GM12892 (cell line): ENCODE measurements at places on chromosomes 2 and 18.

DNA sequence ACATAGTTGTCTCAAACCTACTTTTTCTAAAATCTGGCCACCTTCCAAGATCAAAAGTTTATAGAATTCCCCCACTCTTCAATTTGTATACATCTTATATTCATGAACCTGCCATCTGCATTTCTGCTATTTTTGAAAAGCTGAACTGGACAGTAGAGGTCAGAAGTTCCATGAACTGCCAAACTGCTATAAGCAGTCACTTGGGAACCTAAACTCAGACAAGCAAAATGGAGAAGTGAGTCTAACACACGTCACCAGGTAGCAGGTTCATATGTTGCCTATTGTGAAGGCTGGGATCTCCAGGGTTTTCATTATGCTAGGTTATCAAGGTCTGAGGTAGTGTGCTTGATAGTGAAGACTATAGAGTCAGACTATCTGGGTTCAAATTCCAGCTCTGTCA, 2.0 kb upstream of the MYO1B start:
- DNase-seq, result no peak

DNA sequence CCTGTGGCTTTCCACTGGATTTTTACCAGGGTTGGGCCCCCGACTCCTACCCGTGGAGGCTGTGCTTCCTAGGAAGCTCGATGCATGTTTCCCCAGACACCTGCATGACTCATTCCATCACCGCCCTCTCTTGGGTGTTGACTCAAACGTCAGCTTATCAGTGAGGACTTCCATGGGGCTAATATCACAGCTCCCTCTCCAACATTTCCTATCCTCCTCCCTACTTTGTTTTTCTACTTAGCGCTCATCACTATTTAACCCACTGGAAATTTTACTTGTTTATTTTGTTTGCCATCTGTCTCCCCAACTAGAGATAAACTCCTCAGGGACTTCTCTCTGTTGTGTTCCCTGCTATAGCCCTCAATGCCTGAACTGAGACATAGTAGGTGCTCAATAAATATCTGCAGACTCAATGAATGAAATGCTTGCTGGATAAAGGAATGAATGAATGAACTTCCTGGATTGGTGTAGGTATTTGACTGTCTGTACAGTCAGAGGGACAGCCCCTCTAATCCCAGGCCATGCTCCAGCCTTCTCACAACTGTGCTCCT, 89.7 kb upstream of the MSH2 start:
- DNase-seq, result no peak

GRCh38 chr2:58571181-58571852, 330.2 kb upstream of the FANCL start:
- no peak for DNase-seq

- DNase-seq, result no peak
Measured at GRCh38 chr2:240509667-240510512, 47.9 kb downstream of the ANKMY1 start.

GRCh38 chr18:5546660-5547059, 2.9 kb upstream of the EPB41L3 start:
- no peak for DNase-seq

DNA sequence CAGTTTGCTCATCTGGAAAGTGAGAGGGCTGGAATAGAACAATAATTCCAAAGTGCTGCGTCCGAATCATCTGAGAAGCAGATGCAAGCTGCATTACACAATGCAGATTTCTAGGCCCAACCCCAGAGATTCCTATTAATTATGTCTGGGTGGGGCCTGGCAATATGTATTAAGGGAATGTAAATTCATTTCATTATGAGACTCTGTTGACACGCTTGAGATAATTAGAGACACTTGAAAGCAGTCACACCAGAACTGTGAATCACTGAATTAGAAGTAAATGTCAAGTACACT, 54.7 kb upstream of the HK2 start:
- DNase-seq, result no peak

DNA sequence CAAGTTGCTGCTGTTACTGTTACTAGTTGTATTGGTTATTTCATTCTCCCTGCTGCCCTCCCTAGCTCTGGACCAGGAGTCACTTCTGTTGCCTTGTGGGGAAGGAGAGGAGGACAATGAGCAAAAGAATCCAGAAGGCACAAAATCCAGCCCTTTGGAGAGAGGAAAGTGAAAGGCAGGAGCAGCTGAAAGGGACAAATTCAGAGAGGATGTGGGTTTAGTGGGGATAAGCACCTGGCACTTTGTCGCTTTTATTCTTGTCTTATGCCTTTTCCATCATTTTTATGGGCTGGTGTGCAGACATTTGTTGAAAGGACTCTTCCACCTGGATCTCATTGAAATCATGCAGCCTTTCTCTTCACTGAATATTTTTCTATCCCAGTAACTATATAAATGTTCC, 24.3 kb upstream of the LTBP1 start:
- DNase-seq, result no peak

GRCh38 chr18:50424877-50425690, 50.2 kb downstream of the SKA1 start:
- DNase-seq, result no peak

- DNase-seq, result no peak
Measured at GRCh38 chr2:169741-170140, 94.1 kb downstream of the SH3YL1 start.

DNA sequence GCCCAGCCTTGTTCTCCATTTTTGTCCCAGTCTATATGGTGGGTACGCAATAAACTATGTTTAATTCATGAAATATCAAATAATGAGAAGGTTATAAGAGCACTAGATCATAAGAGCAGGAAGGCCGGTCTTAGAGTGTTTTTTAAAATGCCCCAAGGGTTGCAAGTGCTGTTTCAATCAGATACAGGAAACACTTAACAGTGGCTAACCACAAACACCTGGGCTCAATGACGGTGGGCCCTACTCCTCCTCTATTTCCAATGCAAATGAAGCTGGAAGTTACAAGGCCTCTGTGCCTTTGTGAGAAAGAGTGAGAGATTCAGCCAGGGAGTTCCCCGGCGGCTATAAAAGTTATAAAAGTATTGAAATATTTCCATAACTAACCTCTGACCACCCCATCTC, 18.9 kb upstream of the WDR33 start:
- DNase-seq, result peak; percentile 63

GRCh38 chr18:75107196-75107930, 101.6 kb downstream of the PTGR3 start:
- no peak for DNase-seq

GRCh38 chr2:116810645-116811044, 1003.8 kb upstream of the DDX18 start:
- DNase-seq, result no peak

GRCh38 chr18:5455674-5456073, 88.1 kb downstream of the EPB41L3 start:
- no peak for DNase-seq

- DNase-seq, result no peak
Measured at GRCh38 chr2:106876699-106877098, 9.3 kb downstream of the ST6GAL2 start.
